ENCODE measurements at places on chromosomes 11 and 22.
A peak's percentile ranks its signal among the peaks of the same experiment; 100 is the strongest.

GRCh38 chr11:86245369-86246292, 1.1 kb downstream of the EED start:
- peak; percentile 39 for DNase-seq

DNA sequence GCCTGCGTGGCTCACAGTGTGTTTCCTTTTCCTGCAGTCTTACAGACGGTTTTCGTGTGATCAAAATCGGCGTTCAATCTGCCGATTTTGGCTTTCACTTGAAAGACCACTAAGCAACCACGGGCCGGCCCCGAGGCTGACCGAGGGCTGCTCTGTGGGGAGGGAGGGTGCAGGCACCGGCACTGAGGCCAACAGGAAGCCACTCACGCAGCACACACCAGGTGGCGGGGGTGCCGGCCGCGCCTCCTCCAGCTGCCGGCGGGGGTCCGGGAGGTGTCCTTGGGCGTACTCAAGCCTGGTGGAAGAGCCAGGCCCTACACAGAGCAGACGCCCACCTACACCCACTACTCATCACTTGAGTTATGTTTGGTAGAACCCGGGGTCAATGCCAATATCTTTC, 14.3 kb downstream of the TOLLIP start:
- DNase-seq, result no peak

- no peak for DNase-seq
Observed at GRCh38 chr22:36807627-36808026, 9.2 kb downstream of the PVALB start.

- no peak for DNase-seq
Observed at GRCh38 chr11:68959465-68960293, 21.1 kb downstream of the MRGPRD start.

DNA sequence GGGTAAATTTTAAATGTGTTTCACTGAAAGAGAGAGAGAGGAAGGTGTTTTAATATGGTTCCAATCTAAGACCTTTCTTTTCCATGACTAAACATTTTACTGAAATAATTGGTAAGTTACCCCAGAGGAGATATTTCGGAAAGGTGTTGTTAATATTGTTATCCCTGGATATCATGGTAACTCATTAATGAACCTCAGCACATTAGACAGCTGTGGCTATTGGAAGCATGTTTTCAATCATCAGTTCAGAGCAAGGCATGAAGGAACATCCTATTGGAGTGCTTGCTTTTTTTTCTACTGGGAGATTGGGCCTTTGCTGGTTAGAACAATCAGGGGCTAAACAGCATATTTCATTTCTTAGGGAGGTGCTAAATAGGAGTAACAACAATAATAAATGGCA, 11.8 kb downstream of the BARX2 start:
- no peak for DNase-seq

DNA sequence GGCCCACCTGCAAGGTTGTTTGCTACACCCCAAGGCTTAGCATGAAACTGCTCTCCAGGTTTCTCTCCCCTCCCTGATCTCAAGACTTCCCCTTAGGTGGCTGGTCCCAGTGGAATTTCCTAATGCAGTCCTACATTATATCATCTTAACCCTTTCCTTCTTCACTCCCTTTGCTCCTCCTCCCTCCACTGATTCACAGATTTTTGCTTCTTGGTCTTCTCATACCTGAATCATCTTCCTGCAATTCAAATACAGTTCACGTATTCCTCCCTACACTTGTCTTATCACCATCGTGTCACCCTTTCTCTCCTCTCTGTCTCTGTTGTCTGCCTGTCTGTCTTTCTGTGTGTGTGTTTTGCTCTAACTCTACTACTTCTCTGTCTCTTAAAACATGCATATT, 17.0 kb downstream of the MMP10 start:
- DNase-seq, result no peak

DNA sequence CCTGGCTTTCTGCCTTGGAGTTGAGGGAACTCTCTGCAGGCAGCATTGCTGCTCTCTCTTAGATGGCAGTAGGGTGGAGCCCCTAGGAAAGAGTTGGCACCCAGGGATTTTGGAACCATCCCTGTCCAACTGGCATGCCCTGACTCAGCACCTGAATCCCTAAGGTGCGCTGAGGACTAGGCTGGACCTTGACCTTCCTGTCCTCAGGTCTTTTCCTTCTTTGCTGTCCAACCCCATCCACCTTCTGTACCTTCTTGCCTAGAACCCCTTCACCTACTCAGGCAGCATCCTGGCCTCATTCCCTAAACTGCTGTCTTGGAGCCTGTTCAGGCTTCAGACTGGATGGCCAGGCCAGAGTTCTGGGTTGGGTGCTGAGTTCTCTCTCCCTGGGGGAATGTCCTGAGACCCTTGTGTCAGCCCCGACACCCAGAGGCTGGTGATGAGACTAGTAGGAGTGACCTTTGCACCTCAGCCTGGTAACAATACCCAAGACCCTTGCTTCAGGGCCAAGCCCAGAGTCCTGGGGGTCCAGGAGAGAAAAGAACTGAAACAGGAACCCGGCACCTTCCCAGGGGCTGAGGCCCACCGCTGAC, 2.5 kb upstream of the POLD4 start:
- no peak for DNase-seq

DNA sequence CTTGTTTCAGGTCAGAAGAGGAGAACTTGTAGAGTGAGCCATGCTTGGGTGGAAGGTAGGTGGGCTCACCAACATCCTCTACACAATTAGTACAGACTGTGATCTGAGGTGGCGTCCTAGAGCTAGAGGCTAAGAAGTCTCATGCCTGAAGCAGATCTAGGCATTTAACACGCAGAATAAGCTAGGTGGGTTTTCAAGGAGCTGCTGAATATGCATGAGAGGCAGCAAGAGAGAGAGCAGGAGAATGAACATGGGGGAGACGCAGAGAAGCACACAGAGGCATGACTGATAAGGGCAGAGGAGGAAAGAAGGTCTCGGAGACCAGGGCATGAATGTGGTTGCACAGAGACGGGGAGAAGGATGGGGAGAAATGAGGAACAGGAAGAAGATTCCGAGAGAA, 36.8 kb upstream of the JAM3 start:
- DNase-seq, result no peak

- peak; percentile 46 for DNase-seq
Observed at GRCh38 chr11:1844221-1845094, 5.7 kb downstream of the TNNI2 start.

DNA sequence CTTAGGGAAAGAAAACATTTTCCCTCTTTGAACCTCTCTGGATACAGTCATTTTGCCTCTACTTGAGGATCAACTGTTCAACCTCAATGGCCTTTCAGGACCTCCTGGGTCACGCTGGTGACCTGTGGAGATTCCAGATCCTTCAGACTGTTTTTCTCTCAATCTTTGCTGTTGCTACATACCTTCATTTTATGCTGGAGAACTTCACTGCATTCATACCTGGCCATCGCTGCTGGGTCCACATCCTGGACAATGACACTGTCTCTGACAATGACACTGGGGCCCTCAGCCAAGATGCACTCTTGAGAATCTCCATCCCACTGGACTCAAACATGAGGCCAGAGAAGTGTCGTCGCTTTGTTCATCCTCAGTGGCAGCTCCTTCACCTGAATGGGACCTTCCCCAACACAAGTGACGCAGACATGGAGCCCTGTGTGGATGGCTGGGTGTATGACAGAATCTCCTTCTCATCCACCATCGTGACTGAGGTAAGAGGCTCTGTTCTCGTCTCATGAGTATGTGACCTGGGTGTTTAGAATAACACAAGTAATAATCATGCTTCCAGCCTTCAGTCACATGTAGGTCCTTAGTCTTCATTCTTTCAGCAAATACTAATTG, 495 bp downstream of the SLC22A9 start:
- no peak for DNase-seq

DNA sequence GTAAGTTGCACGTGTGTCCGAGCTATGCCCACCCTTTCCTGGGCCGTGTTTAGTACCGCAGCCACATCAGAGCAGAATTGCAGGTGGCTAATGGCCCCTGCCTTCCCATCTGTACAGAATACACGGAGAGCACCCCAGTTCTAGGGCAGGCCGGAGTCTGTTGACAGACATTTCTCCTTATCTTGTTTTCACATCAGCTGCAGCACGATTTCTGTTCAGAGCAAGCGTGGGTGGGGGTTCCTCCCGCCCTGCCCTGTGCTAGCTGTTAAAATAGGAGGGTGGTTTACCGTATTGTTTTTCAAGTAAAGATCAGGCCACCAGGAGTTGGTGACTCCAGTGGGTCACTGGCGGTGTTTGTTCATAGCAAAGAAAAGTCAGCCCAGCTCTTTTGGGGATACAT, 41.1 kb downstream of the UBASH3B start:
- DNase-seq, result peak; percentile 72

DNA sequence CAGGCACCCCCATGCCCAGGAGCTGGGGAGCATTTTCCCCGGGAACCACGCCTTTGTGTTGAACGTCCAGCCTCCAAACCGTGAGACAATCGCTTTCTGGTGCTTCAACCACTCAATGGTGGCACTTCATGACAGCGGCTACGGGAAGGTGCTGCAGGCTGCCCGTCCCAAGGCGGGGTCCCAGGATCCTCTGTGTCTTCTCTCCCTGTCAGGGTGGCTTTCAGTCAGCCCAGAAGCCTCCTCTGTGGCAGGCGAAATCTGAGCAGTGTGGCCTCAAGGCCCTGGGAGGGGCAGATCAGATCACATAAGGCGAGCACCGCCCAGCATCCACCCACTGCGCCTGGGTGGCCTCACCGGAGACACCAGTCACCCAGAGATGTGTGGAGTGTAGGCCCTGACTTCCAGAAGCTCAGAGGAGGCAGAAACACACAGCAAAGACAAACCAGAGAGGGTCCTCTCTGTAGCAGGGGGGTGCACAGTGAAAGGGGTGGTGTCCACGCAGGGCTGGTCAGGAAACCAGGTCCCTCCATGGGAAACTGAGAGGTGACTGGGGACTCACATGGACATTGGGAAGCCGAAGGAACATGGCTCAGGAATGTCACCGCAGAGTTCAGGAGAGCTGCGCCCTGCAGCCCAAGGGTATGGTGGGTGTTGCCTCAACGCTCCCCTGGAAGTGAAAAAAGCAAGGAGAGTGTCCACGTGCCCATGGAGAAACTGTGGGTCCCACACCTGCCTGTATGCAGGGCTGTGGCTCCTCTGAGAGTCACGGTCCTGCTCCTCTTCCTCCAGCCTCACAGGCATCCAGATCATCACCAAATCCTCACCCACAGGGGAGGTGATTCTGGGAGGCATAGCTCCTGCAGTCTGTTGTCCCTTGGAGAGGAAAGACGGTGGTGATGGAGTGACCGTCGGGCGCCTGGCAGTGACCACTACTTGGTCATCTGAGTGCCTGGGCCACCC, 1420.7 kb downstream of the TBC1D22A start:
- no peak for DNase-seq

GRCh38 chr11:112537846-112538330, 277.2 kb upstream of the PLET1 start:
- DNase-seq, result no peak

GRCh38 chr11:134637091-134638015, 225.3 kb upstream of the B3GAT1 start:
- no peak for DNase-seq

- DNase-seq, result no peak
Observed at GRCh38 chr11:114193730-114194679, 102.2 kb upstream of the NNMT start.

- no peak for DNase-seq
Observed at GRCh38 chr11:86571273-86571948, 101.0 kb downstream of the ME3 start.

- DNase-seq, result no peak
Observed at GRCh38 chr11:96035031-96035739, 111.3 kb upstream of the MTMR2 start.

GRCh38 chr11:46514370-46514769, 79.5 kb downstream of the AMBRA1 start:
- DNase-seq, result no peak

DNA sequence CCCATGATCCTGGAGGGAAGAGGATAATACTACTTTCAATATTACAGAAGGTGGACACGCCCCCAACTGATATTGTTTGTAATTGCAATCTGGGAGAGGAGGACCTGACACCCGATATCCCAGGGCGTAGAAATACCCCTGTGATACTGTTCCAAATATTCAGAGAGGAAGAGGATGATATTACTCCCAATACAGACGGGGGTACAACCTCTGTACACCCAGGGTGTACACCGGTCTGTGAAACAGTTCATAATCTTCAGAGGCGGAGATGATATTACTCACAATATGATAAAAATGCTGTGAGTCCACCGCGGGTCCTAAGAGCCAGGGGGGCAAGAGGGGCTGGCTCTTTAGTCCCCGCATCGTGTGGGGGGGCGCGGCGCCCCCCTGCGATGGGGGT, 57.2 kb upstream of the ALDH3B2 start:
- DNase-seq, result no peak

GRCh38 chr11:120211522-120212258, 858 bp downstream of the OAF start:
- no peak for DNase-seq

GRCh38 chr22:50713571-50714056, 24.4 kb upstream of the ACR start:
- DNase-seq, result no peak

DNA sequence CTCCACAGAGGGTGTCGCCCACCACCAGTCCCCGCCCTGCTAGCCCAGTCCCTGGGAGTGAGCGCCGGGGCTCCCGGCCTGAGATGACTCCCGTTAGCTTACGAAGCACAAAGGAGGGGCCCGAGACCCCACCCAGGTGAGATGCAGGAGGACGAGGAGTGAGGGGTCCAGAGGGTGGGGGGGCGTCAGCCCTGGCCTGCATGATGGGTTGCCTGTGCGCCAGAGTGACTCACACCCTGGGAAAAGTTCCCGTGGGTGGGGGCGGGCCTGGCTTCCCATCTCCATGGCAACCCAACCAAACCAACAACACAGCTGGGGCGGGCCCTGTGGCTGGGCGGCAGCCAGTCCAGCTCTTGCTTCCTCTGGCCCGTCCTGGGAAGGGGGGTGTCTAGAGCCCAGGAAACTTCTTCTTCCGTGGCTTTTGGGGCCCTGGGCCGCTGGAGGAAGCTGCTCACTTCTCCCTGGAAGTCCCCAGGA, 4.5 kb downstream of the GAS2L1 start:
- DNase-seq, result peak; percentile 63

GRCh38 chr11:75100314-75100713, 3.6 kb upstream of the OR2AT4 start:
- peak; percentile 65 for DNase-seq

DNA sequence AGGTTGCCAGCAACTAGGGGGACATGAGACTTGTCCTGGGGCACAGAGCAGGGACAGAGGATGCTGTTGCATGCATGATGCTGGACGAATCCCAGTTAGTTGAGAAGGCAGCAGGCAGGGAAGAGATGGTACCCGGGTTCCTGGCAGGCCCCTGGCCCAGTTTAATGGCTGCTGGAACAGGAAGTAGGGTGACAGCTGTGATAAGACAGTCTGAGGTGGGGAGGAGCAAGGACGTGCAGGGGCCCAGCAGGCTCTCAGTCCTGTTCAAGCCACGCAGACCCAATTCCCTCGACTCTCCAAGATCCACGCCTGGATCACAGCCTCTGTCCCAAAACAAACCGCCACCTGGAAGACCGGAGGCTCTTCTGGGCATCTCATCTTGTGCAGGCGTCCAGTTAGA, 32.0 kb downstream of the LRRC10B start:
- DNase-seq, result no peak

DNA sequence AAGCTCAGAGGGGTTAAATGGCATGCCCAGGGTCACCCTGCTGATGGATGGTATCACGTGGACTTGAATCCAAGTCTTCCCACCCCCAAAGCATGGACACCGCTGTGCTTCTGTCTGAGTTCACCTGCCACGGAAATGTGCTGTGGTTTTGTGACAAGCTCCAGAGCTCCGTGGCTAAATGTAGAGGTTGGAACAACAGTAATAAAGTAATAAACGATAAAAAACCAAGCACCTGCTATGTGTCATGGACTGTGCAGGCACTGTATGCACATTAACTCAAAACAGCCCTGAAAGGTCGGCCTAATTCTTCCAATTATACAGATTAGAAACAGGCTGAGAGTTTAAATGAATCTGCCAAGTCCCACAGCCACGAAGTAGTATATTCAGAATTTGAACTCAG, 182.1 kb upstream of the NAV2 start:
- no peak for DNase-seq

- DNase-seq, result no peak
Observed at GRCh38 chr11:63536669-63537292, at the start of gene PLAAT4. TSS of gene PLAAT4 (plus strand) at chr11:63536808. CDS start at chr11:63536869, 61 bp downstream.

Measured in stimulated activated CD4-positive, alpha-beta T cell treated with anti-CD3 and anti-CD28 coated beads, Interleukin-1b, Interleukin-23, amount 100 ng/mL, for 48 hours (primary cell).